ENCODE measurements at places on chromosomes 6 and 20.

GRCh38 chr6:115612796-115613479 is 447.8 kb downstream of the FRK start:
- DNase-seq = no peak

DNA sequence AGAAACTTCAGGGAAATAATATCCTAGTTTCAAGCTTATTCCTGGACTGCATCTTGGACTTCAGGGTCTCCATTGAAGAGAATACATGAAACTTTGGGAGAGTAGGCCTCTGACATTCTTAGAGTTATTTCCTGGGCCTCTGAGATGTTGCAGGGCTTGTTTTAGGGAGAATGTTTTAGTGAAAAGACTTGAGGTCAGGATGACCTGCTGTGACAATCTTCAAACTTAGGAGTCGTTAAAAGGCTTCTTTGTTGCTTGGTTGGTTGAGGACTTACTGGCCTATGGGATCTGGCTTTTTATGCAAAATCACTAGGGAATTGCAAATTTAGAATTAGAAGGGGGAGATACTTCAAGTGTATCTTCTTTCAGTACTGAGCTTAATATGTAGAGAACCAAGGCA is 613.2 kb upstream of the FLRT3 start:
- no peak for DNase-seq

DNA sequence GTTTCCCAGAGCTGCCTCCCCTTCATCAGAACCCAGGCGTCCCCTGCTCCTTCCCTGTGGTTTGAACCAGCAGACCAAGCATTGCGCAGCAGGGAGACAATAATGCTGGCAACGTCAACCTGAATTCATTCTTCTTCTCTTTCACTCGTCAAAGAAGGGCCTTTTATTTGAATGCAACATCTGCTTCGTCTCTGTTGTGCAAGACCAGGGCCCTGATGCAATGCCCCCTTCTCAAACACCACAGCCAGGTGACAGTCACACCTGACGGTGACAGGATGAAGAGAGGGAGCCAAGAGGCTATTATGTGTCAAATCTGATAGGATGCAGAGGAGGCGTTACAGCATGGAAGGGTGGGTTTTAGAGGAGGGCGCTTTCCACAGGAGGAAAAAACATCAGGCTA is 8.0 kb downstream of the INSM1 start:
- no peak for DNase-seq

DNA sequence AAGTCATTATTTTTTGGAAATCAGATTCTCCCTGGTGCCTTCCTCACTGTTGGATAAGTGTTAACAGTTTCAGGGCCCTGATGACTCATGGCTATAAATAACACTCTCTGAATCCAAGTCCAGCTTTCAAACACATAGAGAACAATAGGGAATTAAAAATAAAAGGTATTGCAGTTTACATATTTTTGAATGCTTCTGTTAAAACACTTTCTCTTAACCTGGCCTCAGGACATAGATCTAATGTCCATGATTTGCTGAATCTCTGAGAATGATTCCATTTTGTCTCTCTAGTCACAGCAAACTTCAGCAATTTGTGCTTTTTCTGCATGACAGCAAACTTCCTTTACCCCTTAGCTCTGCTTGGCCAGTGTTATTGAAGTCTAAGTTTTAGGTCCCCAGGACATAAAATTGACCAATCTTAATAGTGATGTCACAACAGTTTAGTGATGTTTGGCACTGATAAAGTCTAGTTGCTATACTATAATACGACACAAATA is 1192.4 kb upstream of the CITED2 start:
- DNase-seq = no peak

DNA sequence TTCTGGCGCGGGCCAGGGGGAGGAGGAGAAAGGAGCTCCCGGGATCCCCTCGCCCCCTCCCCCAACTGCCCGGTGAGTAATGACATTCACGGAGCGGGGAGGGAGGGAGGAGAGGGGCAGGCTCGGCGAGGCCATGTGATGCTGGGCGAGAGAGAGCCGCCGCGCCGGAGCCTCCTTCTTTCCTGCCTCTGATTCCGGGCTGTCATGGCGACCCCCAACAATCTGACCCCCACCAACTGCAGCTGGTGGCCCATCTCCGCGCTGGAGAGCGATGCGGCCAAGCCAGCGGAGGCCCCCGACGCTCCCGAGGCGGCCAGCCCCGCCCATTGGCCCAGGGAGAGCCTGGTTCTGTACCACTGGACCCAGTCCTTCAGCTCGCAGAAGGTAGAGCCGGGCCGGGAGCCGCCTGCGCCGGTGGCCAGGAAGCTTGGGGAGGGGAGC is at the start of gene GDAP1L1:
Gene GDAP1L1, plus strand, starts transcription at position 178 of the 441 bp plus-strand sequence. Its CDS starts 27 bp downstream, at position 205.
- peak; percentile 75 for DNase-seq

- no peak for DNase-seq
These were observed 26.0 kb downstream of the TRAM2 start for GRCh38 chr6:52550870-52551269.

- no peak for DNase-seq
These were observed 2.3 kb upstream of the ADGRF1 start for GRCh38 chr6:47044397-47044796.

DNA sequence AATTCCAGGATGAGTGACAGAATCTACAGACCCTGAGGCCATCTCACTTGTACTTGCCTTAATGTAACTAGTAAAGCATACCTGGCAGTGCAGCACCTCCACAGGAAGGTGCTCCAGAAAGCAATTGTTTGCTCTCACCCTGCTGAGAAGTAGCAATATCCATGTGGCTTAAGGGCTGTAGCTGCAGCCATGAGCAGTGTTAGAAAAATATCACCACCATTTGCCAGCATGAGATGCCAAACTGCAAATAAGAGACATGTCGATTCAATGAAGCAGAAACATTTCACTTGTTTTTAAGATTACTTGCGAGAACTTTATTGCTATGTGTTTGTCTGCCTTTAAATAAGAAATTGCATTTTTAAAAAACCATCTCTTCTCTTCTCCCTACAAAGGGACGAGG is 151.5 kb downstream of the PRL start:
- no peak for DNase-seq

- DNase-seq = no peak
These were observed 20.8 kb downstream of the SHLD1 start for GRCh38 chr20:5770987-5771318.

- no peak for DNase-seq
These were observed 172.0 kb downstream of the COL9A1 start for GRCh38 chr6:70130865-70131264.

DNA sequence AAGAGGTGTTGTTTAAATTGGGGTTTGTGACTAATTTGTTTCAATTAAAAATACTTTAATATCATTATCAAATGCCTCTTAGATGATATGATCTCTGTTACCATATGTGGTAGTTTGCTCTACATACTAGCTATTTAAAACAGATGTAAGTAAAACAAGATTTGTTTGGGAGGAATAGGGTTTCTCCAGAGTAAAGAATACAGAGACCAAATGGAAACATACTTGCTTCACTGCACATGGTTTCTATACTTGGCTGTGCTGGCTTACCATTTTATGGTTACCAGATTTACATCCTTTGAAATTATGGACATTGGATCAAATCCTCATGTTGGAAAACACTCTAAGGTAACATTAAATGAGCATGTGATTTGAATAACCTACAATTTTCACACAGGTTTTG is 588.3 kb downstream of the CD109 start:
- no peak for DNase-seq

GRCh38 chr6:129643968-129644367 is 66.0 kb downstream of the ARHGAP18 start:
- DNase-seq = no peak

DNA sequence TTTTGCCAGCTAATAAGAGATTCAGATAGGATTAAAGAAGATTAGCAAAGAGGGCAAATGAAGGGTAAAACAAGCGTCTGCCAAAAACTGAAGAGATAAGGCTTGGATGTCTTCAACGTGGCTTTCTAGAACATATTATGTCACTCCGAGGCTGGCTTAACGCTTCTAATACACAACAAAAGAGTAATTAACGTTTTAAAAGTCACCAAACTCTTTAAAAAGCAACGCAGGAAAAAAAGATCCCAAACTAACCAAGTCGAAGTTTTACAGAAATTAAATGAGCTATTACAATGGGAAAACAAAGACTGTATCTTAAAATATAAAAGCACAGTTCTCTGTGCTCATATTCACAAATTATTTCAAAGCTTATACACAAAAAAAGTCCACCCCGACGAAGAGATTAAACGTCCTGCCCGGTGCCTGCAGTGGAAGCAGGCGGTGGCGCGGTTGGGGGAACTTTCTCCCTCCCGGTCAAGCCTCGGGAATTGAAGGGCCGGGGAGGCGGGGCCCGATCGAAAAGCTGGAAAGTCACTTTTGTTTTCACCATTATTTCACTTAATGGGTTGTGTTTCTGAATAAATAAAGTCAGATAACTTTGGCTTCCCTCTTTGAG is 1.2 kb downstream of the MAK start:
- DNase-seq = no peak

DNA sequence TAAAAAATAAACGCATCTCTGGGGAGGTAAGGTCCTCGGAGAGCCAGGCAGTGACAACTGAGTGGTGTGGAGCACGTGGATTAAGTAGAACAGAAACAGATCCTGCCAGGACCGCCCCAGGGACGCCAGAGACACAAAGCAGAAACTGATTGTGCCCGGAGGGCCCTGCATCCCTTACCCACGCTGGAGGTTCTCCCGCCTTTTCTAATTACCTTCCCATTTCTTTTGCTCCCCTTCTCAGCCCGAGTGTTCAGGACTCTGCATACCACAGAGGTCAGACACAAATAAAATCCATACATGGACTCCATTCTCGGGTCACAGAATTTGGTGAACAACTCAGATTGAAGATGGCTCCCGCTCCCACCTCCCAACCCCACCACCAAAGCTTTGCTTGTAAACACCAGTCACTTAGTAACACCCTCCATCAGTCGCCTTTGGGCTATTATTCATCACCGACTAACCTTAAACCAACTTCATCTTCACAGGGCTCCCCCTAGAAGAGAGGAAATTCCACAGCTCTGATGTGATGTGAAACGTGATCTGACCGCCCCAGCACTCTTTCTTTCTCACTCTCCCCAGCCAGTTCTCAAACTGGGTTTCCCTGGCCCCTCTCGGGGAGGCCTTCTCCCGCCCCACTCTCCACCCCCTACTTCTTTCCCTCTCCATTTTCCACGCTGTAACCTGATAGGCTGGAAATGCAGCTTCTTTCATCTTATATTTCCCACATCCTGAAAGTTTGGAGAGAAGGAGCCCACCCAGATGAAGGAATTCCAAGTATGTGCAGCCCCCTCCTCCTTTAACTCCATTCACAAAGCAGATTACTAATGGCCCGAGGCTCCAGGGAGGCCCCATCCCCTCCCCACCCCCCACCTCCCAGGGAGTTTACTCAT is 32.5 kb upstream of the PIM1 start:
- no peak for DNase-seq

GRCh38 chr6:84756877-84757276 is 7.5 kb downstream of the TBX18 start:
- no peak for DNase-seq

DNA sequence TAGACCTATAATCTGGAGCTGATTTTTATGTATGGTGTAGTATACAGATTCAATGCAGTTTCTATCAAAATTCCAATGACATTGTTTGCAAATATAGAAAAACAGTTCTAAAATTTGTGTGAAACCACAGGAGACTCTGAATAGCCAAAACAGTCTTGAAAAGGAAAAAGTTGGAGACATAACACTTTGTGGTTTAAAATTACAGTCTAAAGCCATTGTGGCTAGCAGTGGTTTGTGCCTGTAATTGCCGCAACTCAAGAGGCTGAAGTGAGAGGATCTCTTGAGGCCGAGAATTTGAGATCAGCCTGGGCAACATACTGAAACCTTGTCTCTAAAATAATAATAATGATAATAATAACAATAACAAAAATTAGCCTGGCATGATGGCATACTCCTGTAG is 213.7 kb downstream of the CDKAL1 start:
- no peak for DNase-seq

DNA sequence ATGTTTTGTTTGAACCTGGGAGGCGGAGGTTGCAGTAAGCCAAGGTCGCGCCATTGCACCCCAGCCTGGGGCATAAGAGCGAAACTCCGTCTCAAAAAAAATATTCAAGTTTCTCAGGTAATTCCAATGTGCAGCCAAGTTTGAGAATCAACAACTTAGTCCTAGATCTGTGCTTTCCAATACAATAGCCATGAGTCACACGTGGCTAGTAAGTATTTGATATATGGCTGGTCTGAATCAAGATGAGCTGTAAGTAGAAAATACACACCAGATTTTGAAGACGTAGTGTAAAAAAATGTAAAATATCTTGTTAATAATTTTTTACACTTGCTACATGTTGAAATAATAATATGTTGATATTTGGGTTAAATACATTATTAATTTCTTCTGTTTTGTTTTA is 35.0 kb upstream of the BTBD3 start:
- no peak for DNase-seq

DNA sequence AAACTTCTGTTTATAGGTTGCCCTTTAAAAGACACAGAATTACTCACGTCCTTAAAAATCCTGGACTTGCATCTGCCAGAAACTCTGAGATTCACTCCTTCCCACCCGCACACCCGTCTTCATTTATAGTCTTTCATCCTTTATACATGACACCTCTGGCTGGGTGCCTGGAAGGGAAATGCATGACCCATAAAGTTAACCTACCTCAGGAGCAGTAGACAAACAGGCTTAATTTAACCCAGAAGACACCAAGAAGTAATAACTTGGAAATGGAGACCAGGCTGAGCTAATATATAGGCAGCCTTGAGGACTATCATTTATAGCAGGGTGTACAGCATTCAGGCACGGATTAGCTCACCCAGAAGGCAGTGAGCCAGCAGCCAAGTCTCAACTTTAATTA is 429.0 kb upstream of the NRSN1 start:
- DNase-seq = peak; percentile 11

DNA sequence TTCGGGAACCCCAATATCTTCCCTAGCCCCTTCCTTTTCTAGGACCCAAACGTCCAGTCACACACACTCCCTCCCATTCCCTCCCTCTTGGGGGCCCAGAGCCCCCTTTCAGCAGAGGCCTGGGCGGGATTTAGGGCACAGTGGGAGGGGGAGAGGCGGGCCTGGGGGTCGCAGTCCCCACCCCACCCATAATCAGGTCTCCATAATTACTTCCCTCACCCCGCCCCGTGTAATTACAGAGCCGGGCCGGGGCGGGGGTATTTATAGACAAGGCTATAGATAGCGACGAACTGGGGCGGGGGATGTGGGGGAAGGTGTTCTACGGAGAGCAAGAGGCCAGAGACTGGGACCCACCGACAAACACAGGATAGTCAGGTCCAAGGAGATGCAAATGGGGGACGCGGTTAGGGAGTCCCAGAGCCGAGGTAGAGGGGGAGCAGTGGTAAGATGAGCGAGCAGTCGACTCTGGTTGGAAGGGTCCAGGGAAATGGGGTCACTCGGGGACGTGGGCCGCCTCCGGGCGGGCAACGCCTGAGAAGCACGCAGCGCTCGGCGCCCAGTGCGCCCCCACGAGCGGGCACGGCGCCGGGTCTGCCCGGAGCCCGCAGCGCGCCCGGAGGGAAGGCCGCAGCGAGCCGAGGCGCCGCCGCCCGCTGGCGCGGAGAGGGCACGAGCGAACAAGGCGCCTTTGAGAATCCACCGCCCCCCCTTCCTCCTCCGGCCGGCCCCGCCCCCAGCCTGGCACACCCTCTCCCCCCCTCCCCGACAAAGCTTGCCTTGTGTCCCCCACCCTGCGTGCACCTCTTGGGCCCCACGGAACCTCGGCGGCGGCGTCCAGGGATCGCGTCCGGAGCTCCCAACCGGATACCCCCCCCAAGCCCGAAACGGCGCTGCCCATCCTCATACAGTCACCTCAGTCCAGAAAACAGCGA is 670 bp upstream of the COL11A2 start:
- DNase-seq = peak; percentile 73

- DNase-seq = no peak
These were observed 1.9 kb upstream of the TRIM38 start for GRCh38 chr6:25960734-25961133.
